ENCODE measurements at places on chromosomes 5 and 9.

GRCh38 chr9:93376411-93376810 lies 75.1 kb upstream of the FAM120A start:
- DNase-seq = no peak

- DNase-seq = no peak
Observed at GRCh38 chr5:56763182-56763581, 52.2 kb upstream of the MAP3K1 start.

DNA sequence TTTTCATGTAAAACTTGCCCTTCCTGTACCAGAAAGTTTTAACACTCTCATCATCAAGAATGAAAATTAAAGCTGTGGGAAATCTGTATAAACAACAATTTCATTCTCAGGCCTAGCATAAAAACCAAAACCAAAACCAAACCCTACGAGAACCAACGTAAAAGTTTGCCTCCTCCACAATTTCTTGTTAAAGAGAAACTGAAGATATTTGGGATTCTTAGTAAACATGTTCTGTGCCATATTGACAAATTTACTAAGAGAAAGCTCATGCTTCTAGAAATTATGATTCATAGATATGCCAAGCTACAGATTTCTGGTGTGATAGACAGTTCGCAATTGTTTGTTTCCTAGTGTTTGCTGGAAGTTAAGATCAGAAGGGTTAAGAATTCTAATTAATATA lies 801.0 kb upstream of the NUDT12 start:
- DNase-seq = no peak

GRCh38 chr5:160166069-160166972 lies 47.1 kb upstream of the PWWP2A start:
- DNase-seq = peak; percentile 74

- DNase-seq = no peak
Observed at GRCh38 chr5:123594434-123594833, 82.5 kb downstream of the CSNK1G3 start.

DNA sequence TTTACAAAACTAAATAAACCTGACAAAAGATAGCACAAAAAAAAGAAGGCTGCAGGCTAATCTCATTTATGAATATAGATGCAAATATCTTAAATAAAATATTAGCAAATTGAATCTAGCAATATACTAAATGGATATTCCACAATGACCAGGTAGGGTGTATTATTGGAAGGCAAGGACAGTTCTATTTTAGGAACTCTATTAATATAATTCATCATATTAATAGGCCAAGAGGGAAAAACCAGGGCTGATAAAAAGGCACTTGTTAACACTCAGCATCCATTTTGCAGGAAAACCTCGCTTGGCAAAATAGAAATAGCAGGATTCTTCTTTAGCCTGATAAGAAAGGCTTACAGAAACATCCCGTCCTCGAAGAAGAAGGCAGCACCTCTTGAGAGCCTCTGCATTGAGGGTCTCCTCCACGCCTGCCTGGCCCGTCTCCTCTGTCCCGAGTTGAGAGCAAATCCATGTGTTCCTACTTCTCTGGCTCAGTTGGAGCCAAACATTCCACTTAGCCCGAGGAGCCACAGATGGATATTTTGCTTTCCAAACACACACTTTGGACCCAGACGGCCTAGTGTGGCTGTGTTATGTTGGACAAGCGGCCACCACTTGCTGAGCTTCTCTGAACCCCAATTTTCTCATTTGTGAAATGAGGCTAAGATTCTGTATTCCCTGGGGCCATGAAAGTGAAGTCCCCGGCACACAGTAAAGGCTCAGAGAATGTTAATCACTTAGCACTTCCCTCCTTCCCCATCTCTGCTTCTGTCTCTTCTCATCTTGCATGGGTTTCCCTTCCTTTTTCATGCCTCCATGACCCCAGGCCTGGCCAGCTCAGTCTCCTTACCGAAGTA lies 181.8 kb upstream of the MVB12B start:
- no peak for DNase-seq

GRCh38 chr5:151006704-151007334 lies 13.6 kb upstream of the GPX3 start:
- no peak for DNase-seq

GRCh38 chr5:75668977-75669689 lies 48.1 kb downstream of the POC5 start:
- no peak for DNase-seq

All from NT2/D1 (cell line).